ENCODE measurements at places on chromosomes 1 and 21.

DNA sequence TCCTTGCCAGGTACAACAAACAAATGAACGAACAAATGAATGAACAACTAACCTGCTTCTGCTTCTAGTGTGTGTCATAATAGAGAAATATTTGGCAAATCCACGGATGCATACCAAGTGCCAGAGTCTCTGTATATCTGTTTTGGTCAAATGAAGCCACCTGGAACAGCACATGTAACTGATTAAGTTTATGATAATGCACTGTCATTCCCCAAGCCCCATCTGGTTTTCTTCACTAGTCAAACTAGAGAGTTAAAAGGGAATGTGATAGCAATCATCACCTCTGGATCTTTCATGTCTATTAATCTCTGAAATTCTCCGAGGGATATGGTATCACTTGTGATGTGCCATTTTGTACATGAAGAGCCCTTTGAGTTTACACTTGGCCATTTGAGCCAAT, 21.0 kb upstream of the SCAF4 start:
- H3K36me3 ChIP-seq: no peaks in the 10 kb centered on the region
- no peak overlapping the region for H3K4me3 ChIP-seq
- no peaks in the 10 kb centered on the region for H3K27me3 ChIP-seq
- no peaks in the 10 kb centered on the region for H3K4me1 ChIP-seq
- H3K27ac ChIP-seq: no peak overlapping the region

GRCh38 chr1:186456729-186457255, 4.1 kb downstream of the PDC start:
- H3K36me3 ChIP-seq: no peaks in the 10 kb centered on the region
- DNase-seq: no peak
- H3K4me3 ChIP-seq: no peak overlapping the region
- no peak overlapping the region for H3K27ac ChIP-seq
- no peaks in the 10 kb centered on the region for H3K27me3 ChIP-seq

GRCh38 chr1:209692296-209692695, 12.3 kb upstream of the HSD11B1 start:
- DNase-seq: no peak
- no peak overlapping the region for H3K27ac ChIP-seq
- no peaks in the 10 kb centered on the region for H3K36me3 ChIP-seq
- no peak overlapping the region for H3K4me3 ChIP-seq

DNA sequence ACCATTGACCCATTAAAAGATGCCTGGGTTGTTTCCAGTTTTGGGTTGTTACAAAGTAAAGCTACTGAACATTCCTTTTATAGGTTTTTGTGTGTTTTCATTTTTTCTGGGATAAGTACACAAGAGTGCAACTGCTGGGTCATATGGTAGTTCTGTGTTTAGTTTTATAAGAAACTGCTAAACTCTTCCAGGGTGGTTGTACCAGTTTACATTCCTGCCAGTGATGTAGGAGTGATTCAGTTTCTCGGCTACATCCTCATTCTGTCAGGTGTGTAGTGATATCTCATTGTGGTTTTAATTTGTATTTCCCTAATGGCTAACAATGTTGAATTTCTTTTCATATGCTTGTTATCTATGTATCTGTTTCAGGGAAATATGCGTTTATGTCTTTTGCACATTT, 58.5 kb upstream of the DNAJC6 start:
- H3K4me1 ChIP-seq: peaks cover 27% of the 10 kb centered on the region
- H3K27me3 ChIP-seq: peaks cover 2% of the 10 kb centered on the region
- H3K27ac ChIP-seq: no peak overlapping the region
- no peak overlapping the region for H3K4me3 ChIP-seq
- DNase-seq: no peak
- H3K36me3 ChIP-seq: no peaks in the 10 kb centered on the region

DNA sequence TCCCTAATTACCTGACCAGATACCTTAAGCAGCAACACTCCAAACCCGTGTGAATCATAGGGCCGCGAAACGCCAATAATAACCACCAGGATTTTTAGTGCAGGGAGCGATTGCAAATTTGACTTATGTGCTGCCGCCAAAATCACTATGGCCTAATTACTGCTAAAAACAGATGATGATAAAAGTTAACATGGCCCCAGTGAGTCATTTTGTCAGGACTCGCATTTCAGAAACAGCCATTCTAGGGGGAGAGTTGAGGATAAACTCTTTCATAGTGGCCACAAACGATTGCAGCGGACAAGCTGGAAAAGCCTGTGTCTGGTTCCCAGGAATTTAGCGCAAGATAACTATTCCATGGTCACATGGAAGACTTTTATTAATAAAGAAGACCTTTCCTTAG, 103.4 kb downstream of the HLX start:
- H3K36me3 ChIP-seq: no peaks in the 10 kb centered on the region
- DNase-seq: no peak
- peaks cover 75% of the 10 kb centered on the region for H3K27me3 ChIP-seq
